ENCODE measurements at places on chromosomes 3 and 15.

DNA sequence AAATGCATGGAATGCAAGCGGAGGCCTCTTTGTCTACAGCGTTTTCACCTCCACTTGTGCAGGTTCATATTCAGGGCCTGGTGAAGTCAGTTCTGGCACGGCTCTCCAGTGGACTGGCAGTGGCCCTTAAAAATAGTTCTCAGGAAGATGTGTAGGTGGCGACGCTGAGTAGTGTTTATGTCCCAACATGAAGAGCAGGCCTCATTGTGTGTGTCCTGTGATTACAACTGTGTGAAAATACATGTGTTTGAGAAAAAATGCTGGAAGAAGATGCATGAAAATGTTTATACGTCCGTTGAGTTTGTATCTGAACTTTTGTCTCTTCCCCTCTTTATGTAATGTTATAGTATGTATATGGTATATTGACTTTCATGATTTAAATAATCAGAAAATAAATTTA, 7.2 kb downstream of the LIPC start:
- no peak for DNase-seq

DNA sequence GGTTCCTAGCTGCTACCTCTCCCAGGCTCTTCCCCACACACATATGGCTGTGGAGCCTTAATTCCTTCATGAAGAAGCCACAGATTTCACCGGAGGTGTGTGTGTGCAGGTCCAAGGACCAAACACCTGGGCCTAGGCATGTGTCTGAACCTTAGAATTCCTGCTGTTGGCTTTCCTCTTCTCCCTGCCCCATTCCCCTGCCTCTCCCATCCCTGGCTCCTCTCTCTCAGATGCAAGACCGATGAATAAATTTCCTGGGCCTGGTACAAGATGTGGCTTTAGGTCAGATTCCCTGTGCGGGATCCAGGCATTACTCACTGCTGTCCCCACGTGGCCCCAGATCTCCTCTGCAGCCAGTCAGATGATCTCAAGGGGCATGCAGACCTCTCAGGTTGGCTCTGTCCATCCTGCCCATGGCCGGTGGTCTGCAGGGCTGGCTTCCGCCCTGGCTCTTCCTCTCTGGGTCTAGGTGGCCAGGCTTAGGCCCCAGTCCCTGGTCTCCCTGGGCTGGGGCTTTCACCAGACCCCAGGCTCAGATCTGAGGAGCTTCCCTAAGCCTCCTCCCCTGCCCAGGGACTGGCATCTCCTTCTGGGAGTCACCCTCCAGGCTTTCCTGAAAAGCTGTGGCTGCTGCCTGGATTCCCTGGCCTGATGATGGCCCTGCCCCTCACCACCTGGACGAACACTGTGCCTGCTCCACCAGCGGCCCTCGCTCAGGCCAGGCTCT, 20.5 kb downstream of the CCR9 start:
- no peak for DNase-seq

GRCh38 chr3:157285966-157286365, 126.0 kb upstream of the CCNL1 start:
- no peak for DNase-seq

DNA sequence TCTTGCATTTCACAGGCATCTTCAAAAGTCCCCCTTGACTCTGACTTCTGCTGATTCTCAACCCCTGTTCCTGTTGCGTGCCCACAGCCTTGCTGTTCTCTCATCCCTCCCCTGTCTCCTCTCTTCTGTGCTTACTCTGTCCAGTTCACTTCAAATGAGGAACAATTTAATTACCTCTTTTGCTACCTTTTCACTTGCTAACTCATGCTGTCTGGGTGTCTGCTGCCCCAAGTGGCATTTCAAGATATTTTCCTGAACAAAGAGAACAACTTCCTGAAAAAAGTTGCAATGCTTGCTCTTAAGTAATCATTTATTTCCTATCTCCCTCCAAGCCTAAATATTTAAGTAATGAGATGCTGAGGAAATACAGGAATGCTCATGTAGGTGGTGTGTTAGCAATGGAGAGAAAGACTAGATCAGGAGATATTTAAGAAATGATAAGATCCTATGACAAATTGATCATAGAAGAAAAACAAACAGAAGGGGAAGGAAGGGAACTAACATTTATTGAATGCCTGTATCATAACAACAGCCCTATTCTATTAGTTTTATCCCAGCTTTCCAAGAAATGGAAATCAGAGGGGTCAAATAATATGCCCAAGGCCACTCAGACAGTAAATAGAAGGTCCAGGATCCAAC, 42.2 kb downstream of the SV2B start:
- no peak for DNase-seq

- no peak for DNase-seq
These were observed 160.1 kb downstream of the ARRDC4 start for GRCh38 chr15:98120561-98120960.

DNA sequence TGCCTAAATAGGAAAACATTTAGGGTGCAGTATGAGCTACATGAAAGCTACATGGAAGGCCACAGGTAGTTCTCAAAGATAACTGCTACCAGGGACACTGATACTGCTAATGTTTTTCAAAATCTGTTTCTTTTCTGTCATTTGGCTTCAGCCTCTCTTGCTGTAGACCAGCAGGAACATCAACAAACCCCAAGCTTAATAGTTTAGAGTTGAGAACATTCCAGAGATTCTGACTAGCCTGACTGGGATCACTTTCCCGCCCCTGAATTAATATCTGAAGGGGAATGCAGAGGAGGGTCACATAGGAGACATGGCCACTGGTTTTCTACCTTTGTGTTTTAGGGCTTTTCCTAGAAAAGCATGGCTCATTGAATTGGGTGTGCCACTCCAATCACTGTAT, 16.9 kb upstream of the C3orf38 start:
- DNase-seq, result no peak

DNA sequence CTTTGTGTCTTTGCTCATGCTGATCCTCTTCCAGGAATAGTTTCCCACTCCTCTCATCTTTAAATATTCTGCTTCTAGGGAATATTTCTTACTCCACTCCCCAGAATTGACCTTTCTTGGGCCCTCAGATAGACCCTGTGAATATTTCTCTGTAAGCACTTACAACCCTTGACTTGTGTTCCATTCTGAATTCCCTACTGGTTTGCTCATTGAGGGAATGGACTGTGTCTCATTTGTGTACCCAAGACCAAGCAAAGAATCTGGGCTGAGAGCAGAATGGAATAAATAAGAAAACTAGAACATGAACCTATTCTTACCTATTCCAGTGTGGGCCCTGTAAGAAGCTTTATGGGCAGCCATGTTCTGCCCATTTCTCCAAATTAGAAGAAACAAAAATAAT, 72.7 kb upstream of the TSPAN3 start:
- DNase-seq, result no peak

DNA sequence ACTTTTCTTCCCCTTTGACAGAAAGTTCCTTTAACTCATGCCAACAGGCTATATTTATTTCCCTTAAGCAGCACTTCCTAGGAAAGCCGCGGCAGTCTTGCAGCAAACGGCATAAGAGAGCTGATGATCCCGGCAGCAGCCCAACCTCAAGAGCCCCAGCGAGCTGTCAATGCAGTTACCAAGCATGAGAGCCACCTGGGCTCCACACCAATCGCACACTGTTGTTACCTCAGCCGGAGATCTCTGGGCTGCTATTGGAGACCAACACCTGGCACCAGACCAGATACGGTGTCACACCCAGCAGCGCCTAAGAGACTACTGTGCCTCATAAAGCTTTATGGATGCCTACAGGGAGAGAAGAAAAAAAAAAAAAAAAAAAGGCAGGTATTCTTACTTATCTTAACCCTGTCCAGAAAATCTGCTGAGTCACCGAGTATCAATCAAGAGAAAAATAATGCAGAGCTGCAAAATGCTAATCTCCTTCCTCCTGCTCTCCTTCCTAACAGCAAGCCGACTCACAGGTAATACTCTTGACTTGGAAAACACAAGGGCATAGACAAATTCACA, 11.7 kb downstream of the ABCC5 start:
- peak; percentile 91 for DNase-seq

DNA sequence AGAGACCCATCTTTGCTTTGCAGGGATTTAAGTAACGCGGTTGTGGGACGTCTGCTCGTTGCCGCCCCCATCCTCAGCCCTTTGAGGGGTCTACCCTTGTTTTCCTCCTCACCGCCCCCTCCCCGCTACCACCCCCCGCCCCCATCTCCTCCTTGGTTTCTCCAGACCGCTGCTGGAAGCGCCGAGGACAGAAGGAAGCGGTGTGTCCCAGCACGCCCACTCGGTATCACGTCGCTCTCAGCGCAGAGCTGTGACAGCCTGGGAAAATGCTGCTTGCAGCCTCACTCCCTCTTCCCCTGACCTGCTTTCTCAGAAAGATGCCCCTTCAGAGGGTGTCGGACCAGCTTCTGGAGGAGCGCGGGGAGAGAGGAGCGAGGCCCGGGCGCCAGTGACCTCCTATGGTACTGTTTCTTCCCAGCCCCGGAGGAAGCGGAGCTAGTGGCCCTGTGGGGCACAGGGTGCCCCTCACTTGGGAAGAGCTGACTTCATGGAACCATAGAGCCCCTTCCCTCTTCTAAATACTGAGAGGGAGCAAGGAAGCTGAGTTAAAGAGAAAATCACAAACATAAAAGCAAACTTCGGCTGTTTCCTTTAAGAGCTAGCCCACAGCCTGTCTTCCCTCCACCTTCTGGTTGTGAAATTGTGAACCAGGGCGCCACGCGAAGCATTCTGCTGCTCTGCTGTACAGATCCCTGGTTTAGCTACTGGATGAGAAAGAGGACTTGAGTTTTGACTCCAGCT, 698 bp downstream of the IL1RAP start:
- DNase-seq, result no peak

DNA sequence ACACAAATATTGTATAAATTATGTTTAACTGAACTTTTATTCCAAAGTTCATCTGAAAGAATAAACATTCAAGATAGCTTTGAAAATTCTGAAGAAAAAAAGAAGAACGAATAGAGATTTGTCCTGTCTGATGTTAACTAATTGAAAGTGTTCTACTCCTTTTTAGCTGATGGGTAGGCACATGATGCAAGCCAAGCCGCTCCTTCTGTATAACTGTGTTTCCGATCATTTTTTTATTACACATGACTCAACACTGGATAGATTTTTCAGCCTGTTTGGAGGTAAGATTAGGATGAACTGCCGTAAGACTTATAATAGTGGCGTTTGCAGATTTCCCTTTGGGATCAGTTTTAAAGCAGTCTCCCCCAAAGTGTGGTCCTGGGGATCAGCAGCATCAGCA, 19.0 kb downstream of the NSUN3 start:
- DNase-seq, result no peak

GRCh38 chr15:75823860-75824613, 19.2 kb upstream of the UBE2Q2 start:
- DNase-seq, result no peak

DNA sequence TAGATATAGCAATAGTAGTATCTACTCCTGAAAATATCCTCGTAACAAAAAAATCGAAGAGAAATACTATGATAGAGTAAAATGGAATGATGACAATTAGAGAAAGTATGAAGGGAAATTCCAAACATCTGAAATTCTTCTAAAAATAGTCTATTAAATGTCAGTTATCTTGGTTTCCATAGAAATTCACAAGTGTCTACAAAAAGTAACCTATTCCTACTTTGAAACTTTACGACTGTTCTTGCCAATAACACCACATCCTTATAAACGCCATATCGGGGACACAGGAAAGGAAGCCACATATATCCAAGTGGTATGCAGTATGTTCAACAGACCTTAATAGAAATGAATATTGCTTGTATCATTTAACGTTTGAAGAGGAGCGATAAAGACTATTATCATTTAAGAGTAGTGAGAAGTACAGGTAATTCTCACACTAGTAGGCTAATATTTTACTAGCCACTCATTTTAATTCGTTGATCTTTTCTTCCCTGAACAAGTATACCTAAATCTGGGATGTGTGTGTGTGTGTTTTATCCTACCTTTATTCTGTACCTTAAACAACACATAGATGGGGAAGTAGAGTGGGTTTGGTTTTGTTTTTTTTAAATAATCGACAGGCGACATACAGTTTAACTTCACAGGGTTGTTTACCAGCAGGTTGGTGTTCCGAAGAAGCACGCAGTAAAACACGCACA, 1.2 kb downstream of the GPR176 start:
- no peak for DNase-seq

DNA sequence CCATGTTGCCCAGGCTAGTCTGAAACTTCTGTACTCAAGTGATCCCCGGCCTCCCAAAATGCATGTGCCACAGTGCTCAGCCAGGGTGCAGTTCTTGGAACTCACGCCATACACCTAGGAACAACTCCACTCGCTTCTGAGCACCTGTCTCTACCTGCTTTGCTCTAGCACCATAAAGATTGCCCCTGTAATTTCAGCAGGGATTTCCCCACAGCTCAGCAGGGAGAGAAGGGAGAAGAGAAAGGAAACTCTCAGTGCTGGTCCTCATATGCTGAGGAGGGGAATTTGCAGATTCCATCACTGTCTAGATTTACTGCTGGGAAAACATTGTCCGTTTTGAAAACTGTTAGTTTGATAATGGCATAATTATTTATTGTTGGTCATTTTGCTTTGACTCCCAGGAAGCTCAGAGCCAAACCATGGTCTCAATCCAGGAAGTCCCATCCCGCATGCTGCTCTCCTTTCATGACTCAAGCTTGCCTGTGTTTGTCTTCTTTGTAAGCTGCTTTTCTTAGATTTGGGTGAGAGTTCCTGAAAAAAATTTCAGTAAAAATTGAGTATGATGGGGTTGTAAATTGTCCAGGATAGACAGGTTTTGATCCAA, 24.2 kb downstream of the TRIM71 start:
- no peak for DNase-seq

DNA sequence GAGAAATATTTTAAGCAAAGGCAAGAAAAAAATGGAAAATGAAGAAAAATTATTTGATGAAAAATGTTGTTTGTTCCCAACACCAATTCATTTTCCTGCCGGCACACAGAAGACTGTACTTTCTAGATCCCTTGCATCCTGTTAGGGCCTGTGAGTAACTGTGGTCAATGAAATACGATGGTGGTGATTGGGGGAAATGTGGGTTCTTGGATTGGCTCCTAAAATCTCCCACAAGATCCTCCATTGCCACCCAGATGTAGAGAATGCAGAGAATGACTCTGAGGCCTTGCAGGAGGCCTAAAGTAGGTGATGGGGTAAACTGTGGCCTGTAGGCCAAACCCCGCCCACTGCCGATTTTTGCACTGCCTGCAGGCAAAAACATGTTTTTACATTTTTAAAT, 46.3 kb upstream of the C3orf70 start:
- no peak for DNase-seq

DNA sequence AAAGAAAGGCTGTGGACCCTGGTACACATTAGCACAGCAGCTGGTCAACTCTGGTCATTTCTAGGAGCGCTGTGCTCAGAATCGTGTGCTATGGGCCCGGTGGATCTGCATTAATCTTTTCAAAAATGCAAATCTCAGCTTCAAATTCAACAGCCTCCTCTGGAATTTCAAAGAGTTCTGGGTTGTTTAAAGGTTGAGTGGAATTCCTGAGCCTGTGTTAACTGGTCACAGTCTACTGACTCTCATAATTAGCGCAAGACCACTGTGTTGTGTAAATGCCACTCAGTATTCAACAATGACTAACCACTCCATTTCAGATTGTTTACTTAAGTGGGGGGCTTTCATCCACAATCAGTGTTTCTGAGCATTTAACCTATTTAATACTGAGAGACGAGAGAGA, 2.7 kb upstream of the ARNT2 start:
- DNase-seq, result no peak

GRCh38 chr3:48962939-48963338, 27.1 kb upstream of the P4HTM start:
- DNase-seq, result no peak

GRCh38 chr3:126679318-126679751, 24.4 kb upstream of the TXNRD3 start:
- DNase-seq, result peak; percentile 54
